ENCODE measurements at places on chromosomes 4 and X.
A peak's percentile ranks its signal among the peaks of the same experiment; 100 is the strongest.

- no peak for DNase-seq
These were observed 16.0 kb downstream of the RAB40A start for GRCh38 chrX:103503163-103503852.

- DNase-seq: no peak
These were observed 566.2 kb upstream of the IGFBP7 start for GRCh38 chr4:57676394-57676793.

- DNase-seq: no peak
These were observed 100.9 kb downstream of the MAMLD1 start for GRCh38 chrX:150464001-150464400.

GRCh38 chrX:130173190-130173895, 1.6 kb downstream of the RAB33A start:
- DNase-seq: peak; percentile 10

- DNase-seq: no peak
These were observed 14.3 kb downstream of the PAICS start for GRCh38 chr4:56450342-56450741.

- DNase-seq: no peak
These were observed 39.2 kb upstream of the USP9X start for GRCh38 chrX:41045960-41046567.

GRCh38 chr4:4200624-4201023, 26.1 kb downstream of the OTOP1 start:
- DNase-seq: no peak

DNA sequence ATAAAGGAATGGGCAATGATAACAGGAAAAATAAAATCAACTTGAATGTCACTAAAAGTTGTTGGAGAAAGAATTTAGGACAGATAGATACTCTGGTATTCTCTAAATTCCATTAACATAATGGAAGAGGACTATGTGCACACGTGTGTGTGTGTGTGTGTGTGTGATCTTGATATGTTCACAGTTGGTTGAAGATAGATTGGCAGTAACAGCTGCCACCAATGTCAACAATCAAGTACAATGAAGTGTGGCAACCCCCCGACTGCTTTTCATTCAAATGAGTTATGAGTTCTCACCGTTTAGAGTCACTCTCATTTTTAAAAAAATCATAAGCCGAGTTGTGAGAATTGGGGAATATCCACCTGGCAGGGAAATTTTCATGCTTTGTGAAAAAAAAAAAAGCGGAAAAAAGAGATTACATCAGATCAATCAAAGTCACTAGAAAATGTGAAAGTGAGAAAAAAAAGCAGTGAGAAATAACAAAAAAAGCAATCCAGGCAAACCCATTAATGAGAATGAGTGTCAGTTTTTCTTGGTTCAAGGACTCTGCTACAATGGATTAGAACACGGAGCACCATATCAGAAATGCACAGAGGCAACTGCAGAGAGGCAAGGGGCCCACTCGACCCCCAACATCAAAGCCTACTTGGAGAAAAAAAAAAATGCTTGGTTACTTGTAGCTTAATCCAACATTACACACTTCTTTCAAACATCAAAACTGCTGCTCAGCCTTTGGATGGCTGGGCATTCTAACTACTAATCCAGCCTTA, 414.9 kb upstream of the PITX2 start:
- DNase-seq: no peak

DNA sequence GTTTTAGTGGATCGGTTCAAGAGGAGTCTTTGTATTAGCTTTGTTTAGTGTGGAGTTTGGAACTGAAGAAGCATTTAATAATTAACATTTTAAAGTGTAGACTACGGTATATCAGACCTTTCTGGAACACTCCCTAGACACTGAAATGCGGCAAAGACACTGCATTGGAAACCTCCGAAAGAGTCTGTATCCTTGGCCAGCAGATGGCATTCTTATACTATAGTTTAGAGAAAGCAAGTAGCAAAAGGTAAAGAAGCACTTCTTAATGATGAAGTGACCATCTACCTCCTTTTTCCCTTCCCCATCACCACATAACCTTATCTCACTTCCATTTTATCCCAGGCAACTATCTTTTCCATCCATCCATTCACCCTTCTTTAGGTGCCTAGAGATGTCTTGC, 7.6 kb downstream of the FABP2 start:
- DNase-seq: no peak

DNA sequence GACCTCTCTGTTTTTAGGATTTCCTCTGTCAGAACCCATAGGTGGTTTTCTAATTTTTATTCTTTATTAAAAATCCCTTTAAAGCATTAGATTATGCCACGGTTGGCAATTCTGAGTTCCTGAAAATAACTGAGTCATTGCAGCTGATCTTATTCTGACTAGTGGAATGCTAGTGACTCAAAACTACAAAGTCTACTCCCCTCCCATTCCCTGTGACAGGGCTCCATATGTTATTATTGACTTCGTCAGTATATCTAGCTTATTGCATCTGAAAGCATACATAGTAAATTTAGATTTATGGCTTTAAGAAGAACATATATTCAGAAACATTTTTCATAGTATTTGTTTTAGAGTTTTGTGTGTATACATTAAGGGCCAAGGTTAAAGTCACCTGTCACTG, 38.5 kb downstream of the HERC3 start:
- DNase-seq: no peak

- DNase-seq: no peak
These were observed 41.1 kb upstream of the CBR4 start for GRCh38 chr4:169050881-169051760.

- DNase-seq: no peak
These were observed 86.9 kb downstream of the VCX3A start for GRCh38 chrX:6448003-6448402.

DNA sequence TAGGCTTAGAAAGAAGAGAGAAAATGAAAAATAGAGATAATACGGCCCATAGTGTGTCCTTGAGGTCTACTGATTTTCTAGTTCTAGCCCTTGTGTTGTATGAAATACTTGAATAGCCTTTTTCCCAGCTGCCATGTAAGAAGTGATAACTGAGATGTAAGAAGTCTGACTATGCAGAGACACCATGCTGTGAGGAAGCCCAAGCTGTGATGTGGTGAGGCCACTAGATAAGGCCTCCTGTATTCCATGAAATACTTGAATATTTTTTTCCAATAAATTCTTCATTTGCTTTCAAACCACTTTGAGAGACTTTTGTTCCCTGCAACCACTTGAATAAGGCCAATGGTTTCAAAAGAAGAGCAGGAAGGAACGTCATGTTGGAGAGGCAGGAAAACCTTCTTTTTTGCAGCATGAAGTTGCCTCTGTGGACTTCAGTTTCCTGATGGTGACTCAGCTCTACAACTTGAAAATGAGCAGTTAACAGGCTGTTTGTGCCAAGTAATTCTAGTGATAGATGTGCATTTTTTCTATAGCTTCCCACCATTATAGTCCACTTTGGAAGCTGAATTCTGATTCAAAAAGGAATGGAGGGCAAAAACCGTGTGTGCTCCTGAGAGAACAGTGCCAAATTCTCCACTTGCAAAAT, 25.5 kb upstream of the FAM9C start:
- no peak for DNase-seq

GRCh38 chr4:176090115-176090514, 24.5 kb downstream of the WDR17 start:
- no peak for DNase-seq

DNA sequence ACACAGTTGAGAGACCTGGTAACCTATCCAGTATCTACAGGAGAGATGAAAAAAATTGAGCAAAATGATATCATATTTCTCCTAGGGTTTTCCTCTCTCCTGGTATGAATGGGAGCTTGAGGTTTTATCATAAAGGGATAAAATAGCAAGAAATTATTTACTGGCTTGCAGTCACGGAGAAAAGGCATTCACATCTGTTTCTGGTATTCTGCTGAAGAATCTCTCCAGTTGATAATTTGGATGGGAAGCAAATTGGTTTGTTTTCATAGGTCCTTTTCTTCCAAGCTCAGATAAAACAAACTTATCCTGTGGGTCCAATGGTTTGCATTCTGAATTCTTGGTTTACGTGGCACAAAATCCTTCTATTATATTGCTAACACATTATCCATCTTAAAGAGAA, 83.1 kb upstream of the GYPA start:
- no peak for DNase-seq

DNA sequence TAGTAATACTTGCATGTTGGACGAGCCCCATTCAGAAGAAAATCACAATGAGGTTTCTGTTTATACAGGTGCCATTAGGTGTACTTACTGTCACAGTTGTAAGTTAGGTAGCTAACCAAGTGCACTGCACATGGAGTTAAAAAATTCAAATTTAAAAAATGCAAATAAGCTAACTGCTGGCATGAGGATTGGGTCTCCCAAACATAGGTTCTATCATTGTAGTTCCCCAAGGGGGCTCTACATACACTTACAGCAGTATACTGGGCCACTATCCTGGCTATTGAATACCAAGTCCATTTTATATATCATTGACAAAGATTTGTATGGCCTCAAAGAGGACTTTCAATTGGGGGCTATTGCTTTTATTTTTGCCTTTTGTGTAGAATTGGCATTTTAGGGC, 153.4 kb downstream of the FMR1NB start:
- DNase-seq: no peak

DNA sequence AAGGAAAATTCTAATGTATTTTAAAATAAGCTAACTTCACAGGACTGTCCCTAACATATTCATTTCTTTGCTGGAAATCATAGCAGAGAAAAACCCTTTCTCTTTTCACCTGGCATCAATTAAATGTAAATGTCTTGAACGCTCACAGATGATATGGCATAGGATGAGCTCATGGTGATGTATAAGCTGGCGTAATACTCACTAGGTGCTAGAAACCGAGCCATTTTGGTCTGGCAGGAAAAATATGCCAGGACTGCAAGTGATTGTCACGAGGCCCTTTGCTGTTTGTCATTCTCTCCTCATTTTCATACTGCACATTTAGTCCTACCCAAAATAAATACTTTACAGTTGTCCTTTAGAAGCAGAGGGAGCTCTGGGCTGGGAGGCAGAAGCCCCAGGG, 222.7 kb upstream of the LNX1 start:
- no peak for DNase-seq

GRCh38 chr4:144461906-144462305, 184.1 kb upstream of the HHIP start:
- DNase-seq: no peak

DNA sequence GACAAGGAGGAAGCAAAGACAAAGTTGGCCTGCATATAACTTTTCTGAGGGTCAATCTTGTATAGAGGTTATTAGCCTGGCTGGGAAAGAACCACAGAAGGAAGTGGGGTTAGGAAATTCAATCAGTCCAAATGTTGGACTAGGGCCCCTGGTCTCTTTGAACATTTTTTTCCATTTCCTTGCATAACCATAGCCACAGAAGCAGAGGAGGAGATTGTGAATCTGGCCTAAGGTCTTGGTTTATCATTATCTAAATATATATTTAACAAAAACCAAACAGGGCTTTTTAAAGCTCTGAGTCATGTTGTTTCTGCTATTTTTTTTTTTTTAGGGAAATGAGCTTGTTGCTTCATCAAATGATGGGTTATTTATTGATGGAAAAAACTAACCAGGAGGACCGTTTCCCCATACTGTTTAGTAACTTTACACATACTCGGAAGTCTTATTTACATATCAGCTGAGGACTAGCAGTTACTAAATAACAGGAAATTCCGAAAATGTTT, 97.7 kb upstream of the ACSL4 start:
- no peak for DNase-seq

DNA sequence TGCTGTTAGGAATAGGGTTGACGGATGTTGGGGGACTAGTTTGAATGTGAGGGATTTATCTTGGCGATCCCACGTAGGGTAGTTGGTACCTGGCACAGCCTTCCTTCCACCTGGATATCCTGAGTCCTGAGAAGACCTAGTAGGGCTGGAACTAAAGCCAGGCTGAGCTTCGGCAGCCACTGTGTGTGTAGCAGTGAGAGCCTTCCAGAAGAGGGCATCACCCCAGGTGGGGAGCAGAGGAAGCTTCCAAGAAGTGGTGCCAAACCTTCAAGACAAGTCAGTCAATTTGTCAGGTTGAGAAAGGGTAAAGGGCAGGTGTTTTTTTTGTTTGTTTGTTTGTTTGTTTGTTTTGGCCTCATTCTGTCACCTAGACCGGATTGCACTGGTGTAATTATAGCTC, 1.2 kb upstream of the FGFBP2 start:
- no peak for DNase-seq

GRCh38 chr4:128573781-128574508, 235.6 kb upstream of the JADE1 start:
- DNase-seq: no peak

DNA sequence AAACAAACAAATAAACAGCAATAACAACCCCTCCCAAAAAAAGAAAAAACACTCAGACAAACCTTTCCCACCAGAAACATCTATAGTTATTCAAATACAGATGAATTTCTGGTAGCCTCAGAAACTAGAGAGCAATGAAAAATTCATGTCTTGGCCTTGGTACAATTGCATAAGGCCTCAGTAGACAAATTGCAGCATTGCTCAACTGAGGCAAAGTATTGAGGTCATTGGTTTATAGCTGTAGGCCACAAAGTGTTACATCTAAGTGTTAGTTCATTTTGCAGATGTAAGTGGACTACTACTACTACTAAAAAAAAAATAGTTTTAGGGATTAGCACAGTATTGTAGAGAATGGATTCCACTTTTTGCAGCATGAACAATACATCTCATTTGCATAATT, 2268.3 kb downstream of the ARAP2 start:
- no peak for DNase-seq

GRCh38 chrX:150036181-150036580, 97.9 kb upstream of the EOLA2 start:
- DNase-seq: no peak
